ENCODE measurements at places on chromosomes 5 and 9. TPM values are rescaled to one million over a fixed set of nuclear protein-coding genes. Genes with fewer than 3 reads are reported as not detected.

DNA sequence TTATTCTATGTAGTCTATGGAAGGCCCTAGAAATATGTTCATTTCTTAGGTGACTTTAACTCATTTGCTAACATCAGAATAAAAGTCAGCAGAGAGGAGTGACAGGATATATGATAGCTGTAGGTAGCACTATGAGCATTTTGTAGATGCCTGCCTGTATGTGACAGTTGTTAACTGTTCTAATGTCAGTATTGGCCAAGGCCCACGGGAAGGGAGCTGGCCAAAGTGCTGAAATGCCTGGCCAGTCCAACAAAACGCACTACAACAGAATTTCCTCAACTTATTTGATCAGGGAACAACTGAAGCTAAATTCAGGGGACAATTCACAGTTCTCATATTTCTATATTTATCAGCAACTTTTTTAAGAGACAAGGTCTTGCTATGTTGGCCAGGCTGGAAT lies 20.8 kb downstream of the SV2C start:
- no peak for DNase-seq

GRCh38 chr9:24036459-24036858 lies 210.4 kb upstream of the ELAVL2 start:
- DNase-seq = no peak

The RGS7BP gene
- 4.8 TPM for total RNA-seq

- no peak for DNase-seq
Measured at GRCh38 chr5:122607818-122608217, 167.1 kb upstream of the SNX2 start.

GRCh38 chr5:132086277-132086794 lies 12.7 kb downstream of the CSF2 start:
- DNase-seq = peak; percentile 82

Data from sigmoid colon (tissue), 7 donors.